T-helper 2 cell treated with Interferon-gamma antibody and Interleukin-4, amounts not matched to agents 100 ng/mL and 5 ng/mL, for 36 hours (primary cell): ENCODE measurements at places on chromosomes 6 and 20. TPM values are rescaled to one million over a fixed set of nuclear protein-coding genes. Genes with fewer than 3 reads are reported as not detected.

The DPPA5 gene
- total RNA-seq = not detected in 2 replicates

The CTAGE9 gene
- not detected in 2 replicates for total RNA-seq

The PTGIS gene
- 22.7 and 23.7 TPM in 2 replicates for total RNA-seq

The RIMS1 gene
- not detected in 2 replicates for total RNA-seq

The C6orf163 gene
- total RNA-seq = 1.3 and 2.2 TPM in 2 replicates

The TAAR2 gene
- total RNA-seq = not detected in 2 replicates

The CRIP3 gene
- total RNA-seq = 0.23 and 0.34 TPM in 2 replicates
